ENCODE measurements at places on chromosomes 12 and 14.

- H3K4me1 ChIP-seq, result peaks cover 28% of the 10 kb centered on the region
- H3K36me3 ChIP-seq, result no peaks in the 10 kb centered on the region
- no peaks in the 10 kb centered on the region for H3K27me3 ChIP-seq
Observed at GRCh38 chr12:121388421-121388981, 11.4 kb upstream of the RNF34 start.

DNA sequence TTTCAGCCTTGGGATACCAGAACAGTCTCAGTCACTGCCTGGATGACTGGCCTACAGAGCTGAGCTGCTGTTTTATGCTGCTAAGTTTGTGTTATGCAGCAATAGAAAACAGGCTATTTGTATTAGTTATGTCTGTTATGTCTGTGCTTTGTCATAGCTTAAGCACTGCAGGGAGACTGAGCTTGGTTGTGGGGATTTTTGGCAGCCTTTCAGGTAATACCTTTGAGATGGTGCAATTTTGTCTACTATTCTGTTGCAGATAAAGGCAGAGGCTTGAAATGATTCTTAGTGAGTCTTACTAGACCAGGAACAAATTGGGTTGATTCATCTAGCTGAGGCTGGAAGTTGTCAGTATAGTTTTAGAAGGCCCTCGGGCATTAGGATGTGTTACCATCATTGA, 201.3 kb upstream of the RBM19 start:
- H3K4me1 ChIP-seq, result no peaks in the 10 kb centered on the region
- no peak for DNase-seq
- no peaks in the 10 kb centered on the region for H3K27me3 ChIP-seq
- no peak overlapping the region for H3K27ac ChIP-seq

DNA sequence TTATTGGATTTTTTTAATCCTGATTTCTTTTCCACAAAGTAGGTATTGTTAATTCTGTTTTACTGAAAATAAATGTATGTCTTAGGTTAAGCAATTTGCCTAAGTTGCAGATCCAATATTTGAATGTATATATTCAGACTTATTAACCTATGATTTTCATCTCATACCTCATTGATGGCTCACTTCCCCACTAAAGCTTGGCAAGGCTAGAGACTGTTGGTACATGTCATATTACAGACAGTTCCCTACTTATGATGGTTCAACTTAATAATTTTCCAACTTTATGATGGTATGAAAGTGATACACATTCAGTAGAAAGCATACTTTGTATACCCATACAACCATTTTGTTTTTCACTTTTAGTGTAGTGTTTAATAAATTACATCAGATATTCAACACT, 33.2 kb upstream of the KCNH3 start:
- no peaks in the 10 kb centered on the region for H3K27me3 ChIP-seq
- peaks cover 43% of the 10 kb centered on the region for H3K4me1 ChIP-seq
- H3K36me3 ChIP-seq, result no peaks in the 10 kb centered on the region
- DNase-seq, result no peak
- H3K27ac ChIP-seq, result peak overlapping the region; percentile 6

DNA sequence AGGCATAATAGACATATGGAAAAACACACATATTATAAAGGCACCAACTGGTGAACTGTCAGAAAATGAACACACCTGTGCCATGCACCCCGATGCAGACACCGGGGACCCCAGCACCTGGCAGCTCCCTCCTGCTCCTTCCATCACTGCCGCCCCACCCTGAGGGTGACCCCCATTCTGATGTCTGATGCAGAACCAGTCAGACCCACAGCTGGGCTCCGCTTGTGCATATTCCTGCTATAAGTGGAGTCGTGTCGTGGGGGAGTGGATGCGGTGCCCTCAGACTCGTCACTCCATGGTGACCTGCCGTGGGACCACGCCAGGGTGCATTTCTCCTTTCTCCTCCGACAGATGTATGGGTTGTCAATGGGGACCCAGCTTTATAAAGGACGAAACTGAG, 45.7 kb upstream of the MEG3 start:
- peaks cover 64% of the 10 kb centered on the region for H3K27me3 ChIP-seq
- no peak for DNase-seq
- no peaks in the 10 kb centered on the region for H3K36me3 ChIP-seq
- no peaks in the 10 kb centered on the region for H3K4me1 ChIP-seq

GRCh38 chr12:56158926-56159461, 835 bp downstream of the MYL6 start:
- H3K36me3 ChIP-seq, result peaks cover 38% of the 10 kb centered on the region
- H3K4me1 ChIP-seq, result peaks cover 26% of the 10 kb centered on the region
- peak overlapping the region; percentile 84 for H3K4me3 ChIP-seq
- peak overlapping the region; percentile 98 for H3K27ac ChIP-seq

- no peak overlapping the region for H3K27ac ChIP-seq
- no peaks in the 10 kb centered on the region for H3K4me1 ChIP-seq
- H3K36me3 ChIP-seq, result no peaks in the 10 kb centered on the region
- no peak overlapping the region for H3K4me3 ChIP-seq
Observed at GRCh38 chr14:30885840-30886740, 11.7 kb downstream of the COCH start.

DNA sequence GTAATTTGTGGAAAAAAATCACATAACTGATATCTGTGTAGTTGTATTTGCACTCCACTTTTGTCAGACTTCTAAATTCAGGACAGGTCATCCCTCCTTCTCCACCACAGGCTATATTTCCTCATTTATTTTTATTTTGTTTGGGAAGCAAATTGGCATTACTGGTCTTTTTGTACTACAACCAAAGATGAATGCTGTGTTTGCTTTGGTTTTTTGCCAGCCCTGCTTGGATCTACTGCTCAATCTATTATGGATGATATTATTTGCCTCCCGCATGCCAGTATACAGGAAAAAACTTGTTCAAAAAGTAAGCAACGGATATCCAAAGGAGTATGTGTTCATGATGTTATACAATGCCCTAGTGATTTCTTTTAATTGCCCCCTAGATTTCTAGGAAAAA, 948.8 kb downstream of the TRHDE start:
- DNase-seq, result no peak
- H3K4me3 ChIP-seq, result no peak overlapping the region
- no peaks in the 10 kb centered on the region for H3K36me3 ChIP-seq
- H3K27me3 ChIP-seq, result no peaks in the 10 kb centered on the region
- no peak overlapping the region for H3K27ac ChIP-seq
- H3K4me1 ChIP-seq, result no peaks in the 10 kb centered on the region

DNA sequence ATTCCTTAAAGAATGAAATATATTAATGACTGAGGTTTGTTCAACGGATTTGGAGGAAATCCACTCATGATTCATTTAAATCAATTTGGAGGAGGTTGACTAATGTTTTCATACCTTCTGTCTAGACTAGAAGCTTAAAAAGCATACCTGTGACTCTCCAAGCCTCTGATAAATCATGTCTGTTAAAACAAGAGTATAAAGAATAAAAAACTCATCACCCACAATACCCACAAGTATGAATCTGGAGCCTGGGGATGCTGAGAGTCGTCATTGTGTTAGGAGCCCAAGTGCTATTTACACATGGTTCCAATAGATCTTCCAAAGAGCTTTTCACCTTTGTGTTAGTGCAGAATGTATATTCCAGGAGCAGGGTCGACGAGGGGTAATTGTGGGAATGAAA, 86.8 kb upstream of the ADAMTS20 start:
- H3K27me3 ChIP-seq, result no peaks in the 10 kb centered on the region
- no peaks in the 10 kb centered on the region for H3K36me3 ChIP-seq
- peak; percentile 45 for DNase-seq
- H3K4me3 ChIP-seq, result no peak overlapping the region
- no peak overlapping the region for H3K27ac ChIP-seq

GRCh38 chr14:100664231-100664630, 62.5 kb upstream of the DLK1 start:
- DNase-seq, result no peak
- H3K4me3 ChIP-seq, result no peak overlapping the region

DNA sequence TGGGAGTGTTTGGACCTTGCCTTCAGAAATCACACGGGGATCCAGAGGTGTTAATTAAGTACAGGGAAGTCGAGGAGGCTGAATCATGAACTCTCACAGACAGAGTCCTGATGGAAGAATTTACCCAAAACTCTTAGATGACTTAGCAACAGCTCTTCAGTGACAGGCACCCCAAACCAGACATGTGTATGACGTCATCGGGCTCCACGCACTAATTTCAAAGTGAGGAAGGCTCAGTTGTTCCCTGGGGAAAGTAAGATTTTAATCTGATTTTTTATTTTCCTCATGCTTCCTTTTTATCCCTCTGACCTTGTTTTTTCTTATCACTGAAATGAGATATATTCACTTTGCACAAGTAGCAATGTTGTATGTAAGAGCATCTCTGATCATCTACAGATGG, 1363.5 kb downstream of the AACS start:
- no peaks in the 10 kb centered on the region for H3K4me1 ChIP-seq
- no peak overlapping the region for H3K27ac ChIP-seq
- no peaks in the 10 kb centered on the region for H3K27me3 ChIP-seq
- DNase-seq, result no peak
- H3K36me3 ChIP-seq, result no peaks in the 10 kb centered on the region
- H3K4me3 ChIP-seq, result no peak overlapping the region

- peak within 1 kb of the TSS; percentile 74 for H3K27ac ChIP-seq
- no peaks in the 10 kb centered on the region for H3K36me3 ChIP-seq
- no peak for DNase-seq
Observed at GRCh38 chr12:26124446-26125399, at the start of gene BHLHE41. Gene BHLHE41, minus strand, starts transcription at chr12:26125037. Its CDS starts 258 bp downstream, at chr12:26124779.

GRCh38 chr14:65531148-65531547, 118.6 kb downstream of the FUT8 start:
- DNase-seq, result no peak
- H3K4me1 ChIP-seq, result no peaks in the 10 kb centered on the region
- H3K27me3 ChIP-seq, result no peaks in the 10 kb centered on the region
- no peak overlapping the region for H3K4me3 ChIP-seq
- no peak overlapping the region for H3K27ac ChIP-seq

DNA sequence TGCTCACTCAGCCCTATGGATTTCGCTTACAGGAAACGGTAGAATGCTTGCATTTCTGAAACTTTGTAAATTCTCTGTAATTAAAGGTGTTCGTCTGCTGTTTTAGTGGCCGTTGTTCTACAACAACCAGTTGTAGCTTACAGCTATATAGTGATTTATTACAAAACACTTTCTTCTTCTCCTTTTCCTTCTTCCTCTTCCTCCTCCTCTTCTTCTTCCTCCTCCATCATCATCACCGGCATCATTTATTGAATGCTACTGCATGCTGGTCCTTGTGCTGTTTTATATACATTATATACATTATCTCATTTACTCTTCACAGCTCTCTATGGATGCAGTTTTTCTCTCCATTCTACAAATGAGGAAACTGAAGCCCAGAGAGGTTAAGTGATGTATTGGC, 6.4 kb downstream of the ETV6 start:
- H3K4me1 ChIP-seq, result peaks cover 29% of the 10 kb centered on the region
- no peak for DNase-seq

- H3K4me1 ChIP-seq, result no peaks in the 10 kb centered on the region
- H3K27me3 ChIP-seq, result no peaks in the 10 kb centered on the region
- no peak overlapping the region for H3K27ac ChIP-seq
- DNase-seq, result no peak
Observed at GRCh38 chr14:94833633-94834032, 63.7 kb upstream of the GSC start.

DNA sequence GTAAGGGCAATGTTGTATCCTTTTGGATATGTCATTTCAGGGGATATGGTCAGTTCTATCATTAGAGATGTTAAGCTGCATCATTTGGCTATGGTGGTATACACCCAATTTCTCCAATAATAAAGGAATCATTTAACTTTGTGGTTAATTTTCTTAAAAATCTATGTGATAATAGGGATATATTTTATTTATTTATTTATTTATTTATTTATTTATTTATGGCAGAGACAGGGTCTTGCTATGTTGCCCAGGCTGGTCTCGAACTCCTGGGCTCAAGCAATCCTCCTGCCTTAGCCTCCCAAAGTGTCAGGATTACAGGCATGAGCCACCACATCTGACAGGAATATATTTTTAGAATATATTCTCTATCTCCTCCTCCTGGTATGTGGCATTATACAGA, 85.7 kb downstream of the EML5 start:
- DNase-seq, result no peak
- no peak overlapping the region for H3K4me3 ChIP-seq
- no peak overlapping the region for H3K27ac ChIP-seq

- H3K27me3 ChIP-seq, result no peaks in the 10 kb centered on the region
- H3K36me3 ChIP-seq, result no peaks in the 10 kb centered on the region
- no peaks in the 10 kb centered on the region for H3K4me1 ChIP-seq
Observed at GRCh38 chr12:126083926-126084325, 1018.7 kb downstream of the AACS start.

GRCh38 chr12:5840944-5841343, 104.1 kb downstream of the ANO2 start:
- H3K27me3 ChIP-seq, result no peaks in the 10 kb centered on the region
- no peaks in the 10 kb centered on the region for H3K4me1 ChIP-seq
- H3K4me3 ChIP-seq, result no peak overlapping the region
- H3K27ac ChIP-seq, result no peak overlapping the region
- no peak for DNase-seq
- H3K36me3 ChIP-seq, result no peaks in the 10 kb centered on the region

- no peaks in the 10 kb centered on the region for H3K4me1 ChIP-seq
- no peak for DNase-seq
- H3K27ac ChIP-seq, result no peak overlapping the region
- H3K4me3 ChIP-seq, result no peak overlapping the region
- no peaks in the 10 kb centered on the region for H3K27me3 ChIP-seq
- H3K36me3 ChIP-seq, result no peaks in the 10 kb centered on the region
Observed at GRCh38 chr12:73585136-73585535, 952.5 kb upstream of the ATXN7L3B start.

GRCh38 chr12:95114766-95115405, 41.5 kb upstream of the NR2C1 start:
- peak; percentile 59 for DNase-seq
- peak overlapping the region; percentile 94 for H3K4me3 ChIP-seq
- peaks cover 50% of the 10 kb centered on the region for H3K4me1 ChIP-seq
- no peaks in the 10 kb centered on the region for H3K27me3 ChIP-seq

DNA sequence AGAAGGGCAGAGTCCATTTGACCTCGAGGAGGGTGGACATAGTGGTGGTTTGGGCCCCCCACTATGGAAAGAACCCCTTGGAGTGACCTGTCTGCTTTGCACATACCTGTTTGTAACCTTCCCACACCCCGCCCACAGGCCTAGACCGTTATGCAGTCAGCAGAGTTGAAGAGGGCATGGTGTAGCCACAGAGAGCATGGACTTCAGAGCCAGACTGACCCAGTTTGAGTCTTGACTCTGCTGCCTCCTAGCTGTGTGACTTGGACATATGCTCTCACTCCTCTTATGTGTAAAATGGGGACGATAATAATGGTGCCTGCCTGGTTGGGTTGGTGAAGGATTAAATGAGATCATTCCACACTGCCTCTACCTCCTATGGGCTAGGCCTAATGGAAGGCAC, 40.9 kb upstream of the NOS1 start:
- H3K4me1 ChIP-seq, result no peaks in the 10 kb centered on the region
- no peak for DNase-seq
- H3K27ac ChIP-seq, result no peak overlapping the region
- no peak overlapping the region for H3K4me3 ChIP-seq

- no peak overlapping the region for H3K27ac ChIP-seq
- no peaks in the 10 kb centered on the region for H3K4me1 ChIP-seq
- no peak overlapping the region for H3K4me3 ChIP-seq
- no peak for DNase-seq
- H3K36me3 ChIP-seq, result no peaks in the 10 kb centered on the region
- H3K27me3 ChIP-seq, result no peaks in the 10 kb centered on the region
Observed at GRCh38 chr12:131672311-131672940, 38.5 kb upstream of the SFSWAP start.

All from keratinocyte (primary cell).